Stimulated activated naive B cell treated with anti-CD40 and anti-IgM and Interleukin-4, amounts not matched to agents 10 μg/mL and 1 μg/mL and 100 μg/mL, for 72 hours (primary cell): ENCODE measurements at places on chromosomes 7 and 10.

DNA sequence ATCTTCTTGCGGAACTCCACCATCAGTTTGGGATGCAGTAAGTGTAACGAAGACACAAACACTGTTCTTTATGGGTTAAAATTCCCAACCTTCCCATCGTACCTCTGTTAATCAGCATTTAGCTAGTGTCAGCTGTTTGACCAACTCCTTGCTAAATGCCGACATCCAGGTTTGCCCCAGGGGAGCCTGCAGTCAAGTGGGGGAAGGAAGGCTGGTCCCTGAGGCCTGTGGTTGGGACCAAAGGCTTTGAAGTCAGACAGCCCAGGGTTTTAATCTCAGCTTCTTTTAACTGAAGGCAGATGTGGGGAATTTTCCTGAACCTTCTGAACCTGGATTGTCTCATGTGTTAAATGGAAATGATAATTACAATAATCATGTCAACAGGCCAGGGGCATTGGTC lies 443.7 kb downstream of the GLRX3 start:
- no peak for DNase-seq

GRCh38 chr7:13904007-13904406 lies 85.5 kb downstream of the ETV1 start:
- no peak for DNase-seq

GRCh38 chr7:47513741-47514241 lies 68.1 kb downstream of the TNS3 start:
- DNase-seq, result no peak

GRCh38 chr10:102824664-102825063 lies 12.5 kb downstream of the CYP17A1 start:
- no peak for DNase-seq
